Activated naive CD4-positive, alpha-beta T cell treated with Interleukin-2 at 50 U/mL for 16 hours (primary cell): ENCODE measurements at places on chromosomes 6 and 20.
A peak's percentile ranks its signal among the peaks of the same experiment; 100 is the strongest.

DNA sequence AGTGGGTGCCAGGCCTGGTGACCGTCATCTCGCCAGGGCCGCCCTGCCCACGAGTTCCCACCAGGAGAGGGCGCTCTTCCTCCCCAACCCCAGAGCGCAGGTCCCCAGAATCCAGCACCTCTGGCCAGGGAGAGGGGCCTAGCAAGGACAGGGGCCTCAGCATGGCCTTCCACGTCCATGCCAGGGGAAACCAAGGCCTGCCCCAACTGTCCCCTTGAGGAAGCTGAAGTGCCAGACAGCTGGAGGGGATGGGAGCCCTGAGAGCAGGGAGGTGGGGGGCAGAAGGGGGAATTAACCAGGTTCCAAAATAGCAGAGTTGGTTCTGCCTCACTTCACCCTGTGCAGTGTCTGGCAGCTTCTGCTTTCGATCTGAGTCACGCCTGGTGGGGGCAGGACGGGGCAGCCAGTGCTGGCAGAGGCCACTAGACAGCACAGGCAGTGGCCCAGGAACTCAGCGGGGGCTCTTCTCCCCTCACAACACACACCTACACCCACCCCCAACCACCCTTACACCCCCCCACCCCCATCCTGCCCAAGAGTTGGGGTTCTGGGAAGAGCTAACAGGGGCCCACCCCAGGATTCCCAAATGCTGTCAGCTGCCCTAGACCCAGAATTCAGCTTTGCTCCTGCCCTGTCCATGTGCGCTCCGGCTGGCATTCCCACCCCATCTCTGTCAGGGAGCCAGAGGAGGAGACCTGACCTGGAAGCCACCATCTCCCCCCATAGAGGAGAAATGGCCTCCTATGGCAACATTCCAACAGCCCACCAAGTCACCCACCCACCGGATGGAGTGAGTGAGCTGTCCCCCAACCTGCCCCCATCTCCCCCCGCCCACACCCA is 29.2 kb downstream of the TFEB start:
- peak; percentile 81 for DNase-seq

DNA sequence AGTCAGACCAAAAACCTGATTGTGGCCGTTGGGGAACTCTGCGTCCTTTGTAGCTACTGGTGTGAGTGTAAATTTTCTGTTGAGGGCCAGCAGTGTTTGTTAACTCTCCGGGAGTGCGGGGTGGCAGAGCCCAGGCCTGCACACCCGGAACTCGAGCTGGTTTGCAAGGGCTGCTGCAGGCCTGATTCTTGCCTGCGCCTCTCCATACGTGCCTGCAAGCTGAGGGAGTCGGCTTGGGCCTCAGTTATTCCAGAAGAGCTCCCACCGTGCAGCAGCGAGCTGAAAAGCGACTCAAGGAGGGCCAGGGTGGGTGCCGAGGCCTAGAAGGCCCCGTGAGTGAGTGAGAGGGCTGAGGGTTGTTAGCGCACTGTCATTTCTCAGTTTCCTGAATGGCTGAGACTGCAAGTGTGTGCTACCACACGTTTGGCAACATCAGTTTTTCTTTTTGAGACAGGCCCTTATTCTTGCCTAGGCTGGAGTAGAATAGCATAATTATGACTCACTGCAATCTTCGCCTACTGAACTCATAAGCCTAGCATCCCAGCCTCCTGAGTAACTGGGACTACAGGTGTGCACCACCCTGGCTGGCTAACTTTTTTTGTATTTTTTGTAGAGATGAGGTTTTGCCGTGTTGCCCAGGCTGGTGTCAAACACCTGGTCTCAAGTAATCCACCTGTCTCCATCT is 33.9 kb upstream of the KIF13A start:
- no peak for DNase-seq

DNA sequence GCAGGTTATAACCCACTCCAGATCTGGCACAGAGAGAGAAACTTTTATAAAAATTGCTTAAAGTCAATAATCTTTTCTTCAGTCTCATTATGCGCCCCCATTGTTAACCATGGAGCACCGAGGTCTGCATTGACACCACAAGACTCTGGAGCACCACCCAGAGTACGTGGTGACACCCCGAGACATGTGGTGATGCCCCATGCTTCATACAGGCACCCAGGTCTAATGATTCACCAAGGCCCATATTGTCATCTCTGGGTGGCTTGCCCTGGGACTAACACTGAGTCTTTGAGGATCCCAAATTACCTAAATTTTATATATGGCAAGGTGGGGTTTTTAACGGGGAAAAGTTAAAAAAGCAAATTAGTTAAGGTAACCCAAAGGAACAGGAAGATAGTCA is 31.1 kb downstream of the CD109 start:
- DNase-seq, result no peak

DNA sequence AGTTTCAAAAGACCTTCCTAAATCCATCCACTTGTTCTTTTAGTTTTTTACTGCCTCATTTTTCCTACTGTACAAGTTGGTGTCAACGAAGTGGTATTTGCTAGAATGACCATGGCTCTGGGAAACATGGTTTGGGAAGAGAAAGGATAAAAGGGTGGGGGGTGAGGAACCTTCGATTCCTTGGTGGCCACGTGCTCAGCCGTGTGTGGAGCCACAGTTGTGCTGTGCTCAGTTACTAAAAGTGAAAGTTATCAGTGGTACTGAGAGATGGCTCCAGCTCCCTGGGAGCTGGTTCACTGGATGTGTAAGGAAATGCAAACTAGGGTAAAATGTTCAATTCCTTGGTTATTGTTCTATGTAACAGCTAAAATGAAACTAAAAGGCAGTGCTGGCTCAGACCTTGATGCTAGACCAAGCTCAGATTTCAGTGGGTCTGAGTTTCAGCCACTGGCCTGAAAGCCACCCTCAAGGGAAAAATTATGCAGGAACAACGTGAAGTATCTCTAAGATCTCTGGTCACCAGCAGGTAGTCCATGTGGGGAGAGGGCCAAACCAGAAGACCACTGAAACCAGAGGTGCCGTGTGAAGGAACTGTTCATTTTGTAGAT is 7.4 kb upstream of the SLC22A2 start:
- DNase-seq, result no peak

GRCh38 chr6:132300323-132300949 is 100.8 kb downstream of the MOXD1 start:
- DNase-seq, result no peak

GRCh38 chr6:10316373-10316721 is 98.5 kb downstream of the TFAP2A start:
- no peak for DNase-seq

DNA sequence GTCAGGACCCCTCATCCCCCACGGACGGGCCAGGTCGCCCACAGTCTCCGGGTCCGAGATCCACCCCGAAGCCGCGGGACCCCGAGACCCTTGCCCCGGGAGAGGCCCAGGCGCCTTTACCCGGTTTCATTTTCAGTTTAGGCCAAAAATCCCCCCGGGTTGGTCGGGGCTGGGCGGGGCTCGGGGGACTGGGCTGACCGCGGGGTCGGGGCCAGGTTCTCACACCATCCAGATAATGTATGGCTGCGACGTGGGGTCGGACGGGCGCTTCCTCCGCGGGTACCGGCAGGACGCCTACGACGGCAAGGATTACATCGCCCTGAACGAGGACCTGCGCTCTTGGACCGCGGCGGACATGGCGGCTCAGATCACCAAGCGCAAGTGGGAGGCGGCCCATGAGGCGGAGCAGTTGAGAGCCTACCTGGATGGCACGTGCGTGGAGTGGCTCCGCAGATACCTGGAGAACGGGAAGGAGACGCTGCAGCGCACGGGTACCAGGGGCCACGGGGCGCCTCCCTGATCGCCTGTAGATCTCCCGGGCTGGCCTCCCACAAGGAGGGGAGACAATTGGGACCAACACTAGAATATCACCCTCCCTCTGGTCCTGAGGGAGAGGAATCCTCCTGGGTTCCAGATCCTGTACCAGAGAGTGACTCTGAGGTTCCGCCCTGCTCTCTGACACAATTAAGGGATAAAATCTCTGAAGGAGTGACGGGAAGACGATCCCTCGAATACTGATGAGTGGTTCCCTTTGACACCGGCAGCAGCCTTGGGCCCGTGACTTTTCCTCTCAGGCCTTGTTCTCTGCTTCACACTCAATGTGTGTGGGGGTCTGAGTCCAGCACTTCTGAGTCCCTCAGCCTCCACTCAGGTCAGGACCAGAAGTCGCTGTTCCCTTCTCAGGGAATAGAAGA is 978 bp downstream of the HLA-A start:
- peak; percentile 35 for DNase-seq

GRCh38 chr20:45293041-45294002 is 13.3 kb upstream of the RBPJL start:
- peak; percentile 86 for DNase-seq

DNA sequence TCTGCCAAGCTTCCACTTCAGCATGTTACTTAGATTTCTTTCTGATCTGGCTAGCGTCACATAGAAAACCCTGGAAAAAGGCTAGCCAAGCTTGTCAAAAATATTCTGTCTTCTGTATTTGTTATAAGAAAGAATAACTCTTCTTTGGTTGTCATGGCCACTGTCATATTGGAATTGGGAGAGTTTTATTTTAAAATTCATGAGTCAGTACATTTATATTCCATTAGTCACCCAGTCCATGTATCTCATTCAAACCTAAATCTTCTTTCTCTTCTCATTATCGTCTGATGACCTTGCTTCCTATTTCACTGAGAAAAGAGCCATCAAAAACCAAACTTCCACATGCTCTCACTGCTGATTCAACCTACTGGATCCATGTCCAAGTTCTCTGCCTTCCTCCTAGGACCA is 65.7 kb downstream of the EPM2A start:
- no peak for DNase-seq
